Ovary (tissue), 10 donors: ENCODE measurements at places on chromosomes 3 and 15. TPM values are rescaled to one million over a fixed set of nuclear protein-coding genes. Genes with fewer than 3 reads are reported as not detected.

DNA sequence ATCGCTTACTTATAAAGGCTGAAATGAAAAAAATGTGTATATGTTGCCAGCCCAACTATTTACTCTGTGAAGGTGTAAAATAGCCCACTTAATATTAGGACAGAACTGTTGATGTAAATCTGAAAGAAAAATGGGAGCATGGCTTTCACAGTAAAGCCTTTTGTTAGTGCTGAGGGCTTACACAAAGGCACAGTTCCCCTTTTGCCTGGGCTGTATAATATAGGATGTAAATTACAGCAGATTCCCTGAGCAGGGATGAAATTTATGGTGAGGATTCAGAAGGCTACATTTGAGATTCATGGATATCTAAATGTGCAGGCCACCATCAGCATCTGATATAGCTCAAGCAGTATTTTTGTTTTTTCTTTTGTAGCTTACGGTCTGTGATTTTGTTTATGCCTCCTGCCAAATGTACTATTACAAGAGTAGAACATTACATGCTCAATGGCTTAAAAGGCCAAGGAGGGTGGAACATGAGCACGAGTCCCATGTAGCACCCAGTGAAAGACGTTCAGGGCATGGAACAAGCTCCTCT, 109.1 kb upstream of the ATP10A start:
- no peak for DNase-seq

GRCh38 chr3:57953576-57953975, 54.6 kb upstream of the FLNB start:
- DNase-seq: no peak

DNA sequence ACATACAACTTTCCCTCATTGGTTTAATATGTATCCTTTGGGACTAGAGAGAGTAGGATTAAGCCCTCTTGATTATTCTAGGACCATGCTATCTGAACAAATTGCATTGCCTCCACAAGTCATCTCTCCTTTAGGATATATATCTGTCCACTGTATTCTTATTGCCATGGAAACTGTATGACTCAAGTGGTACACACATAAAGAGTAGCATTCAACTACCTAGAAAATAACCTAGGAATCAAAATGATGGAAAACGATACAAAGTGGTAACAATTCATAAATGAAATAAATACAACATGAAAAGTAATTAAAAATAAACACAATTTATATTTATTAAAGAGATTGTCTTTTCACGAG, 212.1 kb upstream of the P2RY1 start:
- no peak for DNase-seq

DNA sequence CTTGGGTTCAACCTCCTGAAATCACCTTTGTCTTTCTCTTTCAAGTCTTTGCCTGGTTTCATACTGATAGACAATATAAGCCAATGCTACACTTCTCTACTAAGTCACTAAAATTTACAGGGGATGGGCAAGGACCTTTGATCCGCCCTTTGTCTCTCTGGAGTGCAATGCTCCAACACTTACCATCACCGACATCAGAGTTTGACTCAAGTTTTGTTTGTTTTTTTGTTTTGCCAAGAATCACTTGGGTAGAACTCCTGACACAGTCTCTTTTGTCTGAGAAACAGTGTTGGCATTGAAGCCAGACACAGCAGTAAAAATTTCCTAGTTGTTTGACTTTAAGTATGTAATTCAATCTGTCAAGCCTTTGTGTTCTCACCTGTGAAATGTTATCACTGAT, 29.3 kb downstream of the NFKBIZ start:
- DNase-seq: no peak

DNA sequence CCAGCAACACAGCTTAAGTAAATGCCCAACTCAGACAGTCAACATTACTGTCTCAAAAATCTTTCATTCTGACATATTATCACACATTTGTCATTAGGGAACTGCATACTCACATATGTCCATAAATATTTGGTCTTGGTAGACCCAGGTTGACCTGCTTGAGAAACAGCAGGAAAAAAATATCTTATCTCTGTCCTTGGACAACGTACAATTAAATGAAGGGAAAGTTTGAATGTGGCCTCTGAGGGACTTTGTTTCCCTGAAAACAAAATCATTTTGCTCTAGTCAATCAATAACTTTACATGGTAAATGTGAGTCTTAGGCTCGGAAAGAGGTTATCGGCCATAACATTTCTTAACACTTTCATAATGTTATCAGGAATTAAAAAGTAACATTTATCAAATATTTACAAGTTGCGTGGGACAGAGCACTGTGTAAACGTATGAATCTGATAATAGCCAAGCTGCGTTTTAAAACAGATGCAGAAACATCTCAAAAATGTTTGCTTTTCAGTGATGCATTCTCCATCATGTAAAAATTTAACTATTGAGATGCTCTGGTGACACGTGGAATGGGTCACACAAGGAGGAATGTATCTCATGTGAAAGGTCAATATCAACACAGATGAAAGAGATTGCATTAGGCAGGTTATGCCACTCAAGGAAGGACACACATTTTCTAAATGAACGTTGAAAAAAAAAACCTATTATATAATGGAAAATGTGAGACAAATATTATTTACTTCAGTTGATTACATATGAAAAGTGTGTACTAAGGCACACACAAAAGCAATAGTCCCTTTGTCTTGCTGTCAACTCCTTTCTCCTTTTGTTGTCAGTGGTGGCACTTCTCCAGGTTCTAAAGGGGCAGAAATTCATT, 304.4 kb downstream of the WDR72 start:
- DNase-seq: no peak

TBC1D5 gene
- 71.8 TPM for polyA plus RNA-seq

GRCh38 chr3:180252683-180253082, 215.9 kb upstream of the PEX5L start:
- no peak for DNase-seq

- DNase-seq: no peak
Observed at GRCh38 chr3:128569756-128570155, 76.8 kb upstream of the GATA2 start.

- DNase-seq: no peak
Observed at GRCh38 chr15:65156692-65157091, 23.1 kb upstream of the PDCD7 start.

LXN gene
- polyA plus RNA-seq: 48.4 TPM

GRCh38 chr3:182058488-182058887, 346.8 kb downstream of the SOX2 start:
- DNase-seq: no peak

- no peak for DNase-seq
Observed at GRCh38 chr3:31908391-31909097, 72.5 kb downstream of the OSBPL10 start.

DNA sequence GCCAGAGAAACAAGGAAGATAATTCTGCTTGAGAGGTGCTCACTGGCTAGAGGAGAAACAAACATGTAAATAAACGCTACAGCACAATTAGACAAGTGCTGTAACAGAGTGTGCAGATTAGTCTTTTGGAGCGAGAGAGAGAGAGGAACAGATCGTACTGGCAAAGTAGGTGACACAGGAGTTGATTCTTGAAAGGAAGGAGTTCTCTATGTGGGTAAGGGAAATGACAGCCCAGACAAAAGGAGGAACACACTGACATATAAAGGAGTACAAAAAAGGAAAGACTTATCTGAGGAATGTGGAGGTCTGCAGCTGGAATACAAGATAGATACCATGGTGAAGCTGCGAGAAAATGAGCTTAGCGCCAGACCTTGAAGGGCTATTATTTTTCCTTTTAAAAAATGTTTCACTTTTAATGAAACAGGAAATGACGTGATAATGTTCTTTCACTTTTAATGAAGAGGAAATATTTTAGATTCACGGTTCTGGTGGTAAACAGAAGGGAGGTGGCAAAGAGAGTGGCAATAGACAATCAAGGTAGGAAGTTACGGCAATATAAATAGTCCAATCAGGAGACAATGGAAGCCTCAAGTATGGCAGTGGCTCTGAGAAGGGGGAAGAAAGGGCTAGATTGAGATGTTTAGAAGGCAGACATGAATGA, 202.9 kb downstream of the VPS13C start:
- no peak for DNase-seq

DNA sequence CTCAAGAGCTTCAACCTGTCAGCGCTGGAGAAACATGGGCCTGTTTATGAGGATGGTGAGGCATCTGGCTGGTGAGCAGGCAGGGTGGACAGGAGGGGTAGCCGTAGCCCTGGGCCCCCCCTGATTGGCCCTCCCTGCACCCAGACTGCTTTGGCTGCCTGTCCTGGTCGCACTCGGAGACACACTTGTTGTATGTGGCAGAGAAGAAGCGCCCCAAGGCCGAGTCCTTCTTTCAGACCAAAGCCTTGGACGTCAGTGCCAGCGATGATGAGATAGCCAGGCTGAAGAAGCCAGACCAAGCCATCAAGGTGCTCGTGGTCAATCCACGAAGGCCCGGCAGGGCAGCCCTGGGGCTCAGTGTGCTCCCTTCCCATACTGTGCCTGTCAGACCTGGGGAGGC, 1.8 kb downstream of the APEH start:
- no peak for DNase-seq

IQCF5 gene
- not detected for polyA plus RNA-seq

PTX3 gene
- polyA plus RNA-seq: 2.9 TPM

DNA sequence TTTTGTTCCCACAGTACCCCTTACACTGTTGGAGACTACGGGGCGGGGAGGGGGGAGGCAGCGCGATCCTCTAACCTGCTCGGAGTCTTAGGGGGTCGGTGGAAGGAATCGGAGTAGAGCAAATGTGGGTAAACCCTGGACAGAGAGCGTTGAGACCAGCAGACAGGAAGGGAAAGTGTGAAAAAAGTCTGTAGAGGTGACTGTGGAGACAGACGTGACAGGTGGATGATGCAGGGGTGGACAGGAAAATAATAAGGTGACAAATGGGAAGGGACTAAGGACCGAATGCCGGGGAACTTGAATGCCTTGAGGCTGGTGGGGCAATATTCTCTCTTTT, 424 bp downstream of the EAF2 start:
- no peak for DNase-seq

GRCh38 chr3:62114763-62115162, 258.6 kb downstream of the FEZF2 start:
- DNase-seq: no peak

- no peak for DNase-seq
Observed at GRCh38 chr15:85412066-85412465, 31.7 kb downstream of the AKAP13 start.

CRYGS gene
- 1.6 TPM for polyA plus RNA-seq

BNC1 gene
- polyA plus RNA-seq: 0.47 TPM

CHRFAM7A gene
- 0.44 TPM for polyA plus RNA-seq

GRCh38 chr3:105537371-105538080, 170.8 kb downstream of the ALCAM start:
- DNase-seq: no peak

CPB1 gene
- 5.0 TPM for polyA plus RNA-seq

DNA sequence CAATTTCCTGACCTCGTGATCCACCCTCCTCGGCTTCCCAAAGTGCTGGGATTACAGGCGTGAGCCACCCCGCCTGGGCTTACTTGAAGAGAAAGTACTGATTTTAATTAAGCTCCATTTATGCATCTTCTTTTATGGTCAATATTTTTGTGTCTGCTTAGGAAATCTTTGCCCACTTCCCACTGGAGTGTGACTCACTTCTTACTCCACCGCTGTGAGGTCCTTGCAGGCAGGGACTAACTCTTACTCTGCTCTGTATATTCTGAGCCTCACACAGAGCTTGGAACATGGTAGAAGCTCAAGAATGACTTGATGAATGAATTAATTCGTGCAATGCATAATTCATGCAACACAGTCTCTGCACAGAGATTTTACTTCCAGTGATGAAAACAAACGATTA, 2.9 kb upstream of the TM4SF19 start:
- no peak for DNase-seq
